Chondrocyte (in vitro differentiated cells): ENCODE measurements at places on chromosomes 5 and 9. TPM values are rescaled to one million over a fixed set of nuclear protein-coding genes. Genes with fewer than 3 reads are reported as not detected.
A peak's percentile ranks its signal among the peaks of the same experiment; 100 is the strongest.

DNA sequence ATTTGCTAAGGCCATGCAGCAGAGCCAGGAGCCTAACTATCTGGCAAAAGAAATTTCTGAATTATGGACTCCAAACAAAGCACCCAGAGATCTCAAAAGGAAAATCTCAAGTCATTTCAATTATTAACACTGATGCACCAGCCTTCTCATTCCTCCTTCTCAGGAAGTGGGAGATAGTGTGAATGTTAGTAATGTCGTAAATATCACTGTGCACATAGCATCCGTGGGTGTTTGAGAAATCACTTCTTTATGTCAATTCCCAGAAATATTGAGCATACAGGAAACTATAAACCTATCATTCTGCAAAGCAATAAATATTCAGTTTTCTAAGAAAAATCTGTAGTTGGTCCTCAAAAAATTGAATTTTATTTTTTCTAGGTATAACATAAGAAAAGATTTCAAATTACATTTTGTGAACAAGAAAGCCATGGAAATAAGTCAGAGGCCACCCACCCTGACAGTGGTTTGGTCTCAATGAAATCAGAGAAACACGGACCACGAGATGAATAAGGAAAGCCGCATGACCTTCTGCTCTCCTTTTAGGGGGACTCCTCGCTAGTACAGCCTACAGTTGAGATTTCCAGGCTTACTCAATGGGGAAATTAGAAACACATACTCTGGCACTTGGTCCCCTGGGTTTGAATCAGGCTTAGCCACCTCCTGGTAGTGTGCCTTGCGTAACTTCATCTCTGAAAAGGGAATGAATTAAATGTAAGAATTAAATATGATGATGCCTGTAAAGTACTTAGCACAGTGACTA is 120.6 kb downstream of the DIRAS2 start:
- H3K27me3 ChIP-seq = peaks cover 5% of the 10 kb centered on the region
- H3K4me1 ChIP-seq = no peaks in the 10 kb centered on the region
- H3K36me3 ChIP-seq = no peaks in the 10 kb centered on the region
- no peak for DNase-seq
- H3K27ac ChIP-seq = no peak overlapping the region

- no peak for DNase-seq
- no peak overlapping the region for H3K27ac ChIP-seq
- H3K36me3 ChIP-seq = peaks cover 2% of the 10 kb centered on the region
- H3K27me3 ChIP-seq = peaks cover 30% of the 10 kb centered on the region
Measured at GRCh38 chr5:169521366-169521983, 62.1 kb upstream of the SPDL1 start.

DNA sequence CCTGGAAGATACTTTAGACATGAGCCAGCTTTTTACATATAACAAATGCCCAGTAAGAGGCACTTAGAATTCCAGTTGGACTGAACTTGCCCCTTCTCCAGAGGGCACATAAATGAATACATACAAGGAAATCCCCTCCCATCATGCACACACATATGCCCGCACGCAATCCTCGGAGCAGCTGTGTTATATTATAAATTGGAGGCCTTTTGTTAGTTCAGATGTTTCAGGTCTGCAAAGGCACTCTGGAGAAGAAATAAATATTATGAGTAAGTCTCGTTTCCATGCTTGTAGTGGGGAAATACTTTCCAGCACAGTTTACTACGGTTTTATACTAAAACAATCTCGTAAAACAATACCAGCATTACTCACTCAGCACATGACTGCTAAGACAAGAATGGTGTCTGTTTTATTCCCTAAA is 17.6 kb upstream of the MUSK start:
- DNase-seq = no peak
- H3K27ac ChIP-seq = peak overlapping the region; percentile 90
- H3K27me3 ChIP-seq = no peaks in the 10 kb centered on the region
- H3K4me3 ChIP-seq = no peak overlapping the region
- peaks cover 26% of the 10 kb centered on the region for H3K4me1 ChIP-seq

GRCh38 chr9:84383178-84383577 is 42.6 kb upstream of the SLC28A3 start:
- H3K27me3 ChIP-seq = peaks cover 2% of the 10 kb centered on the region
- no peaks in the 10 kb centered on the region for H3K4me1 ChIP-seq
- no peak for DNase-seq
- H3K27ac ChIP-seq = no peak overlapping the region
- H3K4me3 ChIP-seq = no peak overlapping the region

- DNase-seq = no peak
- no peak overlapping the region for H3K27ac ChIP-seq
- H3K27me3 ChIP-seq = no peaks in the 10 kb centered on the region
Measured at GRCh38 chr5:152246401-152246800, 158.7 kb downstream of the NMUR2 start.

Gene SLIT3
- 65.8 to 119 TPM (median 116 TPM) in 3 replicates for total RNA-seq

Gene LRRC70
- total RNA-seq = 0.20 to 0.77 TPM (median 0.70 TPM) in 3 replicates

GRCh38 chr5:45847877-45848276 is 151.7 kb upstream of the HCN1 start:
- H3K36me3 ChIP-seq = no peaks in the 10 kb centered on the region
- H3K4me1 ChIP-seq = no peaks in the 10 kb centered on the region
- H3K4me3 ChIP-seq = no peak overlapping the region

DNA sequence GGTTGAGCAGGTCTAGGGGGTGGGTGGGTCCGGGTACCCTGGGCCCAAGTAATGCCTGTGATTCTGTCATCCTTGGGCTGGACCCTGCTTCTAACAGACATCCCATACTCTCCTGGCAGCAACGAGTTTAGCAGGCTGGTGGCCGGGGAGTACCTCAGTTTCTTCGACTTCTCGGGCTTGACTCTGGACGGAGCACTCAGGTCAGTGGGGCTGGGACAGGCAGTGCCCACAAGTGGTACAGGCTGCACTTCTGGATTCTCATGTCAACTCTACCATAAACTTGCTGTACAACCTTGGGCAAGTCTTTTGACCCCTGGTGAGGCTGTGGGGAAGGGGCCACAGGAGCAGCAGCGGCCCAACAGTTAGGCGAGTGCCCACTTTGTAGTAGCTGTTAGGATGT is 21.8 kb downstream of the PSD2 start:
- DNase-seq = peak; percentile 43
- peaks cover 40% of the 10 kb centered on the region for H3K27me3 ChIP-seq
- no peak overlapping the region for H3K27ac ChIP-seq
- H3K36me3 ChIP-seq = peaks cover 11% of the 10 kb centered on the region
- H3K4me1 ChIP-seq = no peaks in the 10 kb centered on the region

- no peak overlapping the region for H3K27ac ChIP-seq
- peaks cover 39% of the 10 kb centered on the region for H3K4me1 ChIP-seq
- H3K4me3 ChIP-seq = no peak overlapping the region
- no peaks in the 10 kb centered on the region for H3K36me3 ChIP-seq
Measured at GRCh38 chr5:78886341-78887230, 98.5 kb downstream of the ARSB start.

- no peak overlapping the region for H3K27ac ChIP-seq
- DNase-seq = no peak
- no peak overlapping the region for H3K4me3 ChIP-seq
- H3K36me3 ChIP-seq = no peaks in the 10 kb centered on the region
- H3K4me1 ChIP-seq = peaks cover 7% of the 10 kb centered on the region
- peaks cover 10% of the 10 kb centered on the region for H3K27me3 ChIP-seq
Measured at GRCh38 chr9:89837162-89837933, 232.5 kb downstream of the GADD45G start.

DNA sequence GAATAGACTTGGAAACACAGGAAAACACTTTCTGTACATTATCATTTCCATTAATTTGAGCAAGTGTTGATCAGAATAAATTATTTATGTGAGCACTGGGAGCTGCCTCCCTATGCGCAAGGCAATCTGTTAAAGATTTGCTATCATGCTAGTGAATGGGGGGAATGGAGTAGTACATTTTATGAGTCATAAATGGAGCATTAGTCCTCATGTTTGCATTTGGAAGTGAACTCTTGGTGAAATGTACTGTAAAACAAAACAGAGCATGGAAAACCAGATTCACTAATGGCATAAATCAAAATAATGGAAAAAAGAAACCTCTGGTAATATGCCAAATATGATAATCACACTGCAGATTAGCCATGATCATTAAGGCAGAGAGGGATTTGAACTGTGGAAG is 40.5 kb upstream of the TMC1 start:
- H3K27ac ChIP-seq = peak overlapping the region; percentile 30
- no peaks in the 10 kb centered on the region for H3K36me3 ChIP-seq
- DNase-seq = no peak

DNA sequence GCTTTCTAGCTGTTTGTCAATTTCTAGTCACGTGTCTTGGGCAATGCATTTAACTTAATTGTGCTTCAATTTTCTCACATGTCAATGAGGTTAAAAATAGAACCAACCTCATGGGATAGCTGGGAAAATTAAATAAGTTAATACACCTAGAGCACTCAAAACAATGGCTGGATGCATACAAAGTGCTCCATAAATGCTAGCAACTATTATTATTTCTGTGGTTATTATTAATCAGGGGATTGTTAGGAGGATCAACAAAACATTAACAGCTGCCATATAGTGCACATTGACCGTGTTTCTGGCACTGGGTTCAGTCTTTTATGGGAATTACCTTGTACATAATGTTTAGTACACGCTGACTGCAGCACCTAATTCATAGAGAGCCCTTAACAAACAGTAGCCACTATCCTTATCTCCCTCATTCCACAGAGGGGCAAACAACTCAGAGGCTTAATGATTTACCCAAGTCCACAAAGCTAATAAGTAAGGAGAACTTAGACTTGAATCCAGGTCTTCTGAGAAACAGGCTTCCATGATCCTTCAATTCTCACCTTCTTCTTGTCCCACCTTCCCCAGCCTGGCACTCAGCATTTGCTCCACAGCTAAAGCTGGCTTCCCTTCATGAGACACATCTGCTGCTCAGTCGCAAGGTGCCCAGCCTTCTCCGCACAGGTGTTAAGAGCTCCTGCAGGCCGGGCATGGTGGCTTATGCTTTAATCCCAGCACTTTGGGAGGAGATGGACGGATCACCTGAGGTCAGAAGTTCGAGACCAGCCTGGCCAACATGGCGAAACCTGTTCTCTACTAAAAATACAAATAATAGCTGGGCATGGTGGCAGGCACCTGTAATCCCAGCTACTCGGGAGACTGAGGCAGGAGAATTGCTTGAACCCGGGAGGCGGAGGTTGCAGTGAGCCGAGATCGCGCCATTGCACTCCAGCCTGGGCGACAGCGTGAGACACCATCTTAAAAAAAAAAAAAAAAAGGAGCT is 137.4 kb upstream of the ABCA1 start:
- no peaks in the 10 kb centered on the region for H3K27me3 ChIP-seq
- peak overlapping the region; percentile 99 for H3K27ac ChIP-seq
- DNase-seq = no peak
- peaks cover 3% of the 10 kb centered on the region for H3K36me3 ChIP-seq
- no peak overlapping the region for H3K4me3 ChIP-seq

GRCh38 chr9:88230612-88231011 is 92.3 kb upstream of the SPATA31C2 start:
- no peak overlapping the region for H3K4me3 ChIP-seq
- H3K36me3 ChIP-seq = no peaks in the 10 kb centered on the region
- peaks cover 4% of the 10 kb centered on the region for H3K4me1 ChIP-seq
- H3K27me3 ChIP-seq = no peaks in the 10 kb centered on the region
- H3K27ac ChIP-seq = no peak overlapping the region
- DNase-seq = no peak

DNA sequence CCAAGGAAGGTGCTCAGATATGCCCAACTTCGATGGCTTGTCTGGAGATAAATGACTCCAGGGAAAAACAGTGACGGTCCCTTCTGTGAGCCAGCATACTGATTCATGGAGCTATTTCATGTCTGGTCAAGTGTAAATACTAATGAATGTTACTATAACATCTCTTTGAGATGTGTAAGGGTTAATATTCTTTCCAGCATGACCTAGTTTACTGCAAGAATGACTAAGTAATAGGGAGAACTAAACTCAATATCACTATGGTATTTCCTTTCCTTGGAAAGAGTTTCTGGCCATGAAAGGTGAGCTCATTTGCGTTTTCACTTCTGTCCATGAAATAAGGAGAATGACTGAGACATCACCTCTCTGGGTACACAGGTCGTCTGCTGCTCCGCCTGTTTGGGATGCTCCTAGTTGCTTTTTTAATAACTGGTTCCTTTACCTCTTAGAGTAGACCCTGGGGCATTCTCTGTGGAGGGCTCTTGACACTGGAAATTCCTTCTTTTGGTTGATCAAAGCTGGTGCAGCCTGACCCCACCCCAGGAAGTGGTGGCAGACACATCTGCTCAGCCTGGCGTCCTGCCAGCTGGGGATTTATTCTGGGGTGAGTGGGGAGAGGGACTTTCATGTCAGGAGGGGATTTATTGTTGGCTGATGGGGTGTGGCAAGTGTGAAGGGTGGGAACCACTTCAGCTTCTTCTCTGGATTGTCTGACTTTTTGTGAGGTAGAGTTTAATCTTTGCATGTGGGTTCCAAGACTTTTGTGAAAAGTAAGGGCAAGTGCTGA is 250.0 kb upstream of the MPDZ start:
- peaks cover 4% of the 10 kb centered on the region for H3K36me3 ChIP-seq
- no peak overlapping the region for H3K27ac ChIP-seq
- H3K4me1 ChIP-seq = peaks cover 6% of the 10 kb centered on the region

Gene CLTA
- total RNA-seq = 200 to 243 TPM (median 240 TPM) in 3 replicates

GRCh38 chr5:90803876-90804275 is 245.3 kb downstream of the ADGRV1 start:
- H3K36me3 ChIP-seq = no peaks in the 10 kb centered on the region
- no peak overlapping the region for H3K27ac ChIP-seq
- no peak for DNase-seq

DNA sequence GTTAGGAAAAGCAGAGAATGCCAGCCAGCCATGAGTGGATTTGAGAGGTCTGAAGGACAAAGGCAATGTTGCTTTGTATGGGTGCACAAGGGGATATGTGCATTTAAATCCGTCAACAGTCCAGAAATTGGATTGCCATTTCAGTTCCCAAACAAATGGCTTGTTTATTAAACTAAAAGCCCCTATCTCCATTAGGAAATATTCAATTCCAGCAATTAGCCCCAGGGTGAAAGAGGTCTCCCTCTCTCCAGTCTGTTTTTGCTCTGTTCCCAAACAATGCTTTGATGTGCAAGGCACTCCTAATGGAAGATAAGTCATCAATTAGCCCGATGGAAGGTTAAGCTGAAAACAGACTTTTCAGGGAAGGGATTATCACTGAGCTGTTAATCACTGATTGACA is 101.3 kb downstream of the C9orf152 start:
- DNase-seq = no peak
- no peak overlapping the region for H3K4me3 ChIP-seq
- H3K4me1 ChIP-seq = peaks cover 50% of the 10 kb centered on the region
- no peaks in the 10 kb centered on the region for H3K27me3 ChIP-seq
